CD4-positive, alpha-beta T cell treated with Interleukin-6 at 100 ng/mL for 8 hours (primary cell): ENCODE measurements at places on chromosomes 12 and 14.
A peak's percentile ranks its signal among the peaks of the same experiment; 100 is the strongest.

GRCh38 chr14:77324816-77325745, 4.2 kb downstream of the GSTZ1 start:
- no peak for DNase-seq

DNA sequence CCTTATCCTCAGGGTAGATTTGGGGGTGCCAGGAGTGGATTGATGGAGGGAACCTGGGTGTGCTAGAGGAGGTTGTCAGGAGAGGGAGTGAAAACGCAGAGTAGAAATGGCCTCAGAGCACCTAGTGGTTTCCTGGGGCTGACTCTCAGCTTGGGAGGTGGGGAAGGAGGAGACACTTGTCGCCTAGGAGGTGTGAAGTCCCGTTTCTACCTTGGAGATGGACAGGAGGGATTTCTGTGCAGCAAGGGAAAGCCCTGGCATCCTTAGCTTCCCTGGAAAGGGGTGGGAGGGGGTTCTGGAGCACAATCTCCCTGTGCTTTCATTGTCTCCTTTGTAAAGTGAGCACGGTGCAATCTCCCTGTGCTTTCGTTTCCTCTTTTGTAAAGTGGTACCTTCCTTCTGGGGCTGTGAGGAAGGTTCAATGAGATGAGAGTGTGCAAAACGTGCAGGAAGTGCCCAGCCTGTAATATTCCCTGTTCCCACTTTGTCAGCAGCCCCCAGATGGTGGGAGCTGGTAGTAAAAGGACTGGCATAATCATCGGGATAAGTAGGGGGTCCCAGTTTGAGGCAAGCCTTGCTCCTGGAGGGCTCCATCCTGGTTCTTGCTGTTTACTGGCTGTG, 1.6 kb downstream of the OAS3 start:
- DNase-seq: no peak

DNA sequence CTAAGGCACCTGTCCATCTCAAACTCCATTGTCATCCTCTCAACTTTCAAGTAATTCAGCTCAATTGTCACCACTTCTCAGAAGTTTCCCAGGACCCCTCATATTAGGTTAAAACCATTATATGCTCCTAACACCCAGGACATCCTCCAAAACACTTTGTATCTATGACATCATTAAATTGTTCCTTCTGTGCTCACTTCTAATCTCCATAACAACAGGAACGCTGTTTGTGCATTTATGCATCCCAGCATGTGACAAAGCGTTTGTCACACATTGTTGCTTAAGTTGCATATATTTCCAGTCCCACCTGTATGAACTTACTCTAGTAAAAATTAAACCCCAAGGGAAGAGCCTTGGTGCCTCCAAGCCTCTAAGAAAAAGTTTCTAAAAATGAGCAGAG, 133.9 kb downstream of the TBX5 start:
- DNase-seq: no peak

GRCh38 chr14:69008421-69008884, 29.4 kb upstream of the ACTN1 start:
- no peak for DNase-seq

DNA sequence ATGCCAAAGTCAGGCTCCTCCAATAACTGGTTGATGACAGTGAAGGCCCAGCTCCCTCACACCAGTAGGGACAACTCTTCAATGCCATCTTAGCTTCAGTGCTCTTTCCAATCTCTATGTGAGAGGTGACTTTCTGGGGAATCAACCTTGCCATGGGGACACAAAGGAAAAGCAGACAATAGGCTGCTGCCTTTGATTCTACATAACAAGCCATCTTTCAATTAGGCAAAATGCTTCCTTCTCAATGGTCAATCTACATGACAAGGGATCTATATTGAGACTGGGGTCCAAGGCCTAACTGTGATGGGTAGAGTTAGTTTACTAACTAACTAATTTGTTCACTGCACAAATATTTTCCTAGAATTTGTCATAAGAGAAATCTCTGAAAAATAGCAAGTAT, 1417.5 kb upstream of the SEL1L start:
- no peak for DNase-seq

DNA sequence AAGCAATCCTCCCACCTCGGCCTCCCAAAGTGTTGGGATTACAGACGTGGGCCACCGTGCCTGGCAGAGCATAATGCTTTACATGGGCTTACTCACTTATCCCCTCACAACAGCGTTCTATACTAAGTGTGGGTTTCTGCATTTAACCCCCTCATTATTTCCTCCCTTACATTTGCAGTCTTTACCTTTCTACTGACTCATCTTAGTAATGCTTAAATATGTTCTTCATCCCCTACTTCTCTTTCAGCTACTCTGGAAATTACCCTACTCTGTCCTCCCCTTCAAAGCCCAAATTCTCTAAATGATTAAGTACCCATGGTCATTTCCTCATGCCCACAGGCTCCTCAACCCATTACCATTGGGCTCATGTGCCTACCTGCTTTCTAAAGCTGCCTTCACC, 40.7 kb downstream of the NKX2-1 start:
- DNase-seq: no peak

- DNase-seq: no peak
These were observed 6.6 kb downstream of the CAPRIN2 start for GRCh38 chr12:30748147-30748546.

GRCh38 chr12:60119327-60119726, 523.5 kb downstream of the SLC16A7 start:
- no peak for DNase-seq

DNA sequence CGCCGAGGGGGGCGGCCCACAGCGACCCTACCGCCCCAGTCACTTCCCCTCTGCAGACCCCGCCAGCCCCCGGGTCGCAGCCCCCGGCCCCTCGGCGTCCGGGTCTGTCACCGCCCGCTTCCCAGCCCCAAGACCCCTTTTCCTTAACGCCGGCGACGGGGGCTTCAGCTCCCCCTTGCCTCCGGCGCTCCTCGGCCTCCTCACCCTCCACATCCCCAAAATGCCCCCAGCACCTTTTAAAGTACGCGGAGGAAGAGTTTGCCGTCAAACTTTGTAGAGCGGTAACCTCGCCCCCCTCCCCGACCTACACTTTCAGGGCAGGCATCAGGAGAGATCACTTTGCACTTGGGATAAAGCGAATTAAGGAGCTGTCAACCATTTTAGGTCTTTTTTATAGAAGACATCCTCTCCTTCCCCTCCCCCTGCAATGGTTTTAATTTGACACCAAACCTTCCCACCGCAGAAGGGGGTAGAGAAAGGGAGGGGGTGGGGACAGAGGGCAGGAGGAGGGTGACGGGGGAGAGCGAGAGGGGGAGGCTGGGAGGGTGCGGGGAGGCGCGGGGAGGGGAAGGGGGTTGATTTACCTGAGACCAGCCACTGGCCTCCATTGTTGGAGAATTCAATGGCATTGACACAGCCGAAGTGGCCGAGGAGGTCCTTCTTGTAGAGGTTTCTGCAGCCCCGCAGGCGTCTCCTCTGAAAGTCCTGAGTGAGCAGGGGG, 578 bp downstream of the DCAF5 start:
- DNase-seq: peak; percentile 62

DNA sequence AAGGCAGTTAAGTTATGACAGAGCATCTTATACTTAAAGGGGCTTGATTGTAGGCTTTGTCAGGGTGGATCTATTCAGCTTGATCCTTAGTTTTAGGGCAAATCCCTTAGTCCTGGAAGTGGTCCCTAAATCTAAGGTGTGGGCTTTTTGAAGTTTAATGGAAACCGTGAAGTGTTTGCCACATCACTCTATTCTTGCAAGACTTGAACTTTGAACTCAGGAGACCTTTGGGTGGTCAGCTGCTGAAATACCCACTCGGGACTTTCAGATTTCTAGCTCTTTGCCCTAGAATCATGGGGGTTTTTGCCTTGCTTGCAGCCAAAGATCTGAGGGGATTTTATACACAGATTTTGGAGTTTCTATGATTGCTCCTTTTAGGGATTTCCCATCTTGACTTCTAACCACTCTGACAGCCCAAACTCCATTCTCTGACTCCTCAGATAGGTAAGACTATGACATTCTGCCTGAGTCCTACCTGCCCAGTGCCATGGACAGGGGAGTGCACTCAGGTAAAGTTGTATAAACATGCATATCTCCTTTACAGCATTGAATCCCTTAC, 39.9 kb downstream of the SNAPC1 start:
- DNase-seq: no peak

DNA sequence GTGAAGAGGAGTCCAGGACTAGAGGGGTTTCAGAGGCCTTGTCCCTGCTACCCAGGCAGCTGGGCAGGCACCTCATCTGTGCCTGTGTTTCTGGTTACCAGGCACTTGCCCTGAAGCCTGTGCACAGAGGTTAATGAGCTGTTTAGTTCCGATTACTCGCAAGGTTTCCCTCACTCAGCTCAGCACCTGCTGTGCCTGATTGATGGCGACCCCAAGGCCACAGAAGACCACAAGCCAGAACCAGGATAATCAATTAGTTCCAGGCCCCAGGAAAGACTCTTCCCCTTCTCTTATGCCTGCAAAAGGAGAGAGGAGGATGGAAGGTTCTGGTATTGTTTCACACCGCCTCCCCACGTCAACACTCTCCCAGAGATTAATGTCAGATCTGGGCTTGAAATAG, 88.8 kb upstream of the NOS1 start:
- DNase-seq: no peak

DNA sequence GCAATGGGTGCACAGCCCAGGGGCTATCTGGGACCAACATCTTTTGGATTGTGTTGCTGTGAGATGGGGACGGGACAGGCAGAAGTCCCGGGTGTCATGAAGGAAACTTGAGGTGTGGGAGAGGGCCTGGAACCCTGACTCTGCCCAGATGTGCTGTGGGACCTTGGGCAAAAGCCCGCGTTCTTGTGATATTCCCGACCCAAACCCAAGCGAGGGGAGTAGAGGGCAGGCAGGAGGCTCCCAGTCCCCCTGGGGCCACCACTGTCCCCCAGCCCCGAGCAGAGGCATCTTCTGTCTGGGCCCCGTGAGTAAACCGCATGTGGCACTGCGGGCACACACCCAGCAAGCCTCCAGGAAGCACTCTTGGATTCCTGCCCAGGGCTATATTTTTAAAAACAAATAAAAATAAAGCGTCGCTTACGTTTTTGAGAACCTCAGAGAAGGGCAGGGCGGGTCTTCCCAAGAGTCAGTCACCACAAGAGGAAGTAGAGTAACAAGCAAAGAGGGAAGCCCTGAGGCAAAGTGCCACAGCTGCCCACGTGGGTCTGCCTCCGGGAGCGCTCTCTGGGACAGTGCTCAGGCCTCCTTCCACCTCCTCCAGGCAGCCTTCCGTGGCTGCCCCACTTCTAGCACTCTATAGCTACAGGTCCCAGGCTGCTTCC, 39.5 kb downstream of the BEGAIN start:
- peak; percentile 10 for DNase-seq

DNA sequence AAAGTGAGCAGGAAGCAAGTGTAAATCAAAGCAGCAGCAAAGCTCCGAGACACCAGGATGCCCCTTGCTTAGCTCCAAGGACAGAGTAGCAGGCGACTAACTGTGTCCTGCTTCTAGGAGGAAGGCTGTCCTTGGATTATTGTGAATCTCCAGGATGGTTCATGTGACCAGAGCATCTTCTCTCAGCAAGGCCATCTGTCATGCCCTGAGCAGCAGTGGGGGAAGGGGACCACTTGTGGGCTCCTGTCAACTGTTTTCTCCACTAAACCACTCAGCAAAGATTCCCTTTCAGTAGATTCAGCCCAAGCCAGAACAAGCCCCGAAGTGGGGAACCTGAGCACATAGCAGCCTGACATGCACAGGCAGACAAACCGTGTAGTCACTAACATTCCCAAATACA, 19.4 kb downstream of the MAP3K9 start:
- DNase-seq: no peak

DNA sequence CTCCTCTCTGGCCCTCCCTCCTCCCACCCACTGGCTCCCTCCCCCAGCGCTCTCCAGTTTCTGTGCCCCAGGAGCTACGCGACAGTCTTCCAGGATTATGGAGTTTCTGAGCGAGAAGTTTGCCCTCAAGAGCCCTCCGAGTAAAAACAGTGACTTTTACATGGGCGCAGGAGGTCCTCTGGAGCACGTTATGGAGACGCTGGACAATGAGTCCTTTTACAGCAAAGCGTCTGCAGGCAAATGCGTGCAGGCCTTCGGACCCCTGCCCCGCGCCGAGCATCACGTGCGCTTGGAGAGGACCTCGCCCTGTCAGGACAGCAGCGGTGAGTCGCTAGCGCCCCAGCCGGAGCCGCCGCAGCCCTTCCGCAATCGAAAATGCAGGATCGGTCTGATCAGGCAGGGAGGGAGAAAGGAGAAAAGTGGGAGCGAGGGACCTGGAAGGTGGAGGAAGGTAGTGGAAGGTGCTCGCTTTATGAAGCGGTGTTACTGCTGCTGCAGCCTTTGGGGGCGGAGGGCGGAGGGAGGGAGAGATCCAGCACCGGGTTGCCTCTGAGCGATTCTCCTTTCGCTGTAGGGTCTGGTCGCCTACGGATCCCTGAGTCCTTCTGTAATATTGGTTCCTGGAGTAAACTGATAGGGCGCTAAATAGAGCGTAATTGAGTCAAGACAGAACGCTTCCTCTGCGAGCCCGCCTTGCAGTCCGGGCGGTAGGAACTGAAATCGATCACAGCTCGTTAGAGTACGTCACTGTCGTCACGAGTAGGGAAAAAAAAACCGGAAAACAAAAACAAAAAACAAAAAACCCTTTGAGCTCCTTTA, at the start of gene ALX1:
Gene ALX1 (plus strand): TSS at position 56 of the 819 bp plus-strand sequence. CDS start 42 bp downstream, at position 98.
- DNase-seq: no peak

GRCh38 chr12:68106160-68106559, 53.4 kb downstream of the IFNG start:
- no peak for DNase-seq

GRCh38 chr14:37257501-37258070, 59.8 kb downstream of the MIPOL1 start:
- no peak for DNase-seq

DNA sequence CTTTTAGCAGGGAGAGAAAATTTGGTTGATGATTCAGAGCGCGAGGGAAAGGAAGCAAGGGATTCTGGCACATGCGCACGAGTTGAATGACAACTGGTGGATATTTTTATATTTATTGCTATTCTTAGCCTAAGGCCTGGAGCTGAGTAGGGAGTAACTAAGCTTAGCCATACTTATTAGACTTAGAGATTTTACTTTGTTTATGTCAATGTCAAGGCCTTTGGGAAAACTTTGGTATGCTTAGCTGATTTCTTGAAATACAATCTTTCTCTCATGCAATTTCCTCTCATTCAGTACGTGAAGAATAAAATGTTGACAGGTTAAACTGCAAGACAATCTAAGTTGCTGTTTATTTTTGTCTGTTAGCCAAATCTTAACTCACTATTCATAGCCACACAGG, 101.1 kb downstream of the CRADD start:
- no peak for DNase-seq
